ENCODE measurements at places on chromosomes 7 and 10. TPM values are rescaled to one million over a fixed set of nuclear protein-coding genes. Genes with fewer than 3 reads are reported as not detected.

PPP1R3C gene
- total RNA-seq = 21.7 TPM

KCNMA1 gene
- total RNA-seq = 65.1 TPM

NRF1 gene
- total RNA-seq = 9.8 TPM

SEMA4G gene
- total RNA-seq = 7.4 TPM

STAG3 gene
- 0.18 TPM for total RNA-seq

CCDC136 gene
- total RNA-seq = 2.5 TPM

AP1S1 gene
- total RNA-seq = 161 TPM

SORCS1 gene
- not detected for total RNA-seq

CYP26A1 gene
- total RNA-seq = 2.7 TPM

ABCA13 gene
- 0.03 TPM for total RNA-seq

PRSS37 gene
- not detected for total RNA-seq

FOXP2 gene
- not detected for total RNA-seq

EZH2 gene
- 19.1 TPM for total RNA-seq
